Stimulated activated CD4-positive, alpha-beta T cell treated with anti-CD3 and anti-CD28 coated beads, TNF-alpha, amount 100 ng/mL, for 1 hour (primary cell): ENCODE measurements at places on chromosomes 6 and 20.

GRCh38 chr6:148140772-148141557 is 201.7 kb upstream of the SASH1 start:
- DNase-seq: no peak

- no peak for DNase-seq
Observed at GRCh38 chr6:710601-711571, 17.9 kb upstream of the EXOC2 start.

- DNase-seq: no peak
Observed at GRCh38 chr6:30799210-30799609, 54.9 kb upstream of the IER3 start.

DNA sequence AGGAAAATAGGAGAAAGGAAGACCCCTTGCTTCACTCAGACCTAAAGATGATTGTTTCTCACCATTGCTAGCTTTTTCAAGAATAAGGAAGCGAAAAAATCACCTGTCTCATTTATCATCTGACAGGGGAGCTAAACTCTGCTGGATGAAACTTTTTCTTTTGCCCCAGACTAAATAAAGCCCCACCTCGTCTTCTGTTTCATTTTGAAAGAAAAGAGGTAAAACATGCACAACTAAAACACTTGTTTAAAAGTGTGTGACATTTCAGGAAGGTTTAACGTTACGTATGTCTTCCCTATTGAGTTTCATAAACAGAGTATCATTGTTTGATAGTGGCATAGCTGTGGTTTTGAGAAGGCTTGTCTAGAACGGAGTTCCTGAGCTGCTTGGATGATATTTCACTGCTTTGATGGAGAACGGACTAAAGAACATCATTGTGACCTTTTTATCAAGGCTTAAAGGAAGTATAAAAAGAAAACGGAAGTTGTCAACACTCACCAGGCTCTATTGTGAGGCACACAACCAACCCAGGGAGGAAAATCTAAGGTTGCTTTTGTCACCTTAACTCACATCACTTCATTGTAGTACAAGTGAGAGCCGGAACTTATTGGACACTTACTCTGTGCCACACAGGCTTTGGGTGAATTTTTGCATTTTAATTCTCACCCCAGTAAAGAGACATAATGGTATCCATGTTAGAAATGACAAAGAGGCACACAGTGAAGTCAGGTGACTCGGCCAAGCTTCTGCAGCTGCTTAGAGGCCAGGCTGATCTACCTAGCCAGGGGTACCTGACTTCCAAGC is 29.5 kb downstream of the TSHZ2 start:
- no peak for DNase-seq

- no peak for DNase-seq
Observed at GRCh38 chr6:44569931-44570385, 182.5 kb downstream of the CDC5L start.

- no peak for DNase-seq
Observed at GRCh38 chr20:59657459-59658046, 53.2 kb downstream of the PHACTR3 start.

- DNase-seq: no peak
Observed at GRCh38 chr6:134902936-134903335, 47.0 kb downstream of the ALDH8A1 start.

DNA sequence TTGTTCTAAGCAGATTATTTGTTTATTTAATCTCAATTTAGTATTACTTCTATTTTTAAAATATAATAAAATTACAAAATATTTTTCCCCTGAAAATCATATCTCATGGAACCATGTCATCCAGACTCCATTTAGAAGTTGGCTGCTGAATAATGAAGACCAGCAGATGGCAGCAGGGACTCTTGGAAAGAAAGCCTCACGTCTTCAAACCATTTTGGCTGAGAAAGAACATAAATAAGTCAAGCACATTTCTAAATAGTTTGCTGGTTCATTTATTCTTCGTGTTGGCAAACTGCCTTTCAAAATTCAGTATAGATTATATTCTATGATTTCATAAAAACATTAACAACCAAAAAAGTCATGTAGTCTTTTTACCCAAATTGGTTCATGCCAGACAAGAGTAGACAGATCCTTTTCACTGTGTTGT is 71.7 kb downstream of the RCAN2 start:
- no peak for DNase-seq

DNA sequence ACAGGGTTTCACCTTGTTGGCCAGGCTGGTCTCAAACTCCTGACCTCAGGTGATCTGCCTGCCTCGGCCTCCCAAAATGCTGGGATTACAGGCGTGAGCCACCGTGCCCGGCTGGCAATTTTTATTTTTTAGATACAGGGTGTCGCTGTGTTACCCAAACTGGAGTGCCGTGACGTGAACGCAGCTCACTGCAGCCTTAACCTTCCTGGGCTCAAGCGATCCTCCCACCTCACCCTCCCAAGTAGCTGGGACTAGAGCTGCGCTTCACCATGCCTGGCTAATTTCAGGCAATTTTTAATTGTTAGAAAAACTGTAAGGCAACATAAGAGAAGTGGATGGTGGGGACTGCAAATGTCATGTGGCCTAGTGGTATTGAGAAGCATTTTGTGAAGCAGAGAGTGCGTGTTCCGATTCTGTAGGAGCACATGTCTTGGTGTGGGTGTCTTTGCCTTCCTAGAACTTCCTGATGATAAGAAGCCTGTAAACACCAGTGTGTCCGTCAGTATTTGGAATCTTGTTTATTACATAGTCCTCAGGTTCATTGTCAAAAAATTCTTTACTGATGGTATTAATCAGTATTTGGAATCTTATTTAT is 18.0 kb downstream of the JARID2 start:
- DNase-seq: no peak

DNA sequence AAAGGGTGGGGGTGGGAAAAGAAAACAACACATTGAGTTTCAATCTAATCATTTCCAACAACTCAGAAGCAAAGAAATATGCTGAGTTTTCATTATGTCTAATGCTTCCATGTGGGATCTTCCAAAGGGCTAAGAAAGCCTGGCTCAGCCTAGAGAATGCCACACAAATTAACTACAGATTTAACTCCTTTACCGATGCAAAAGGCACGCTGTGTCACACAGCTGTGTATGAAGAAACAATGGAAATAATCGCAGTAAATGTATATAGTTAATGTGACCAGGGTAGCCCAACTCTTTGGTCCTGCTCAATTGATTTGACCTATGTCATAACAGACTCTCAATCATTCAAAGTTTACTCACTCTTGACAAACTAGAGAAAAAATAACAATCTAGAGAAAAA is 17.8 kb downstream of the B4GALT5 start:
- DNase-seq: no peak

DNA sequence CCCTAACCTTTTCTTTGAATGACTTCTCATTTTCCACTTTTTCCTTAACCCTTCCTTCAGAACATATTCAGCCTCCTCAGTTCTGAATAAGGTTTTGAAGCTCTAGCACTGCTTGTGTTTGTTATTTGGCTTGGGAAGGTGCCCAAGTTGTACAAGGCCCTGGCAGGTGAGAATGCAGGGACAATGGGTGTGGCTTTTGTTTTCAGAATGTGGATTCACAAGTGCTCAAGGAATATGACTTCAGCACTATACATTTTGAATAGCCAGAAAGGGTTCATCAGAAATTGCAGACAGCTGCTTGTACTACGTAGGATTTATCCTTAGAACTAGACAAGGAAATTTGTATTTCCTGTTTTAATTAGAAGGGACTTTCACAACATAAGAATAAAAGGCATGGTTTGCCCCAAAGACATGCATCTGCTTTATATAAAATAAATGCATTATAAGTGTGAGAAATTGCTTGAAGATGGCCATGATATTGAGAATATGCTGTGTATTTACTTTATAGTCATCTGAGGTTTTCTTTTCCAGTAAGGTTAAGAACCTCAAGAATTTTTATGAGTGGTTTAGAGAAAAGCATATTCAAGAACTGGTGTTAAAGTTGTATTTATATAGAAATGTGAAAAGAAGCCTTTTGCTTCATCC is 29.3 kb upstream of the PRDM1 start:
- no peak for DNase-seq

GRCh38 chr20:47066484-47067270 is 172.0 kb downstream of the EYA2 start:
- no peak for DNase-seq

- DNase-seq: no peak
Observed at GRCh38 chr20:10978019-10978702, 304.4 kb upstream of the JAG1 start.

DNA sequence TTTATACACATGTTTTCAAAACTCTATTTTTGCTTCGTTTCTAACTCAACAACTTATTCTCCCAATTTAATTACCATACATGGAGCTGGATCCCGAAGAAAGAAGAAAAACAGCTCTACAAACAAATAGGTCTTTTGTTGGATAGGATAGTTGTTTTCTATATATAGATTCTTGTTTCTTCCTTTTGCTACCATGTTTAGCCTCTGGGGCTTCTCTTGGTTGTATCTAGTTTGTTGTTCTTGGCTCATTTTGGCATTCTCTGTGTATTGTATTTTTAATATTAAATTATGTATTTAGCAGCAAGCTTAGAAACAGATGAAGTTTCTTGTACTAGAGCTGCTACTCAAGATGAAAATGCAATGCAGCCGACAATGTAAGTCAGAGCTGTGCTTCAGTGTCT is 60.9 kb downstream of the PLCB4 start:
- no peak for DNase-seq

GRCh38 chr20:24981282-24981681 is 11.3 kb downstream of the APMAP start:
- DNase-seq: no peak

DNA sequence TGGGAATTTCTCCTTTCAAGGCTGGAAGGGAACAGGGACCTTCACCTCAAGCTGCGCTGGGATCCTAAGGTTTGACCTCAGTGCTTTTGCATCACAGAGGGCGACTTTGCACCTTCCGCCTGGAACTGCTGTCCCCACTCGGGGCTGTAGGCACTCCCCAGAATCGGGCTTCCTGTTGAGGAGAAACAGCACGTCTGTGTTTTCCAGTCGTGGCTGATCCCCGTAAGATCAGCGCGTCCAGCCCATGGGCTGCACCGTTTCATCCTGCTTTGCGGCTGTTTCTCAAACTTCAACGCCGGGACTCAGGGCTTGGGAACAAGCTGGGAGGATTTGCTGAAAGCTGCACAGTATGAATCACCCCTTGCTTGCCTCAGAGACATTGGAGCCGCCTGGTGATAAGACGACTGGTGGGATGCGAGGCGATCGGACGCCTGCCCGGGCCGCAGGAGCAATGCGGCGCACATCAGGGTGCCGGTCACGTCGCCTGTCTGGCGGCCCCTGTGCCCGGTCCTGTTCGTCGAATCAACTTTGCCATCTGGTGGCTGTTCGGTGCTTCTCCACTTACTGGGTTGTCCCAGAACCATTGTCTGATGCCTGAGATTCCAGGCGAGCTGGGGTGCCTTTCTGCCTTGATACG is 53.6 kb upstream of the FRMD1 start:
- DNase-seq: no peak

DNA sequence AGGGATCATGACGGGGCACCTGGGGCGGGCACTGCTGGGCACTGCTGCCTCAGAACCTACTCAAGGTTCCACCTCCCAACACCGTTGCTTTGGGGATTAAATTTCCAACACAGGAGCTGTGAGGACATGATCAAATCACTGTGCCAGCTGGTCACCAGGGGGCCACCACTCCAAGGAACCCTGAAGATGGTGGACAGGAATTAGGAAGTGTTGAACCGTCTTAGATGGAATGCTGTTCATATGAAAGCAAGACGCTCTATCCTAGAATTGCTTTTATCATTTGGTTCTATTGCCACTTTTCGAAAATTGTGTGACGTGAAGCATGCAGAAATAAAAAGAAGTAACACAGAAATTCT is 140.3 kb downstream of the DLL1 start:
- no peak for DNase-seq

DNA sequence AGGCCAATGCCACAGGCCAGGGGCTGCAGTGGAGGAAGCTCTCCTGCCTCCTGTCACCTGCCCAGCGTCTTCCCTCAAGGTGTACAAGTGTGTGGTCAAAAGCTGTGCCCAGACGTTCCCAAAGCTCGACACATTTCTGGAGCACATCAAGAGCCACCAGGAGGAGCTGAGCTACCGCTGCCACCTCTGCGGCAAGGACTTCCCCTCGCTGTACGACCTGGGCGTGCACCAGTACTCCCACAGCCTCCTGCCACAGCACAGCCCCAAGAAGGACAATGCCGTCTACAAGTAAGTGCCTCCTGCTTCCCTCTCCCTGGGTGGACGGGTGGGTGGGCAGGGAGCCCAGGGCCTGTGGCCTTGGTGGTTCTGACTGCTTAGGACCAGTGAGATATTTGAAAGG is 38.2 kb downstream of the ZNF341 start:
- no peak for DNase-seq

DNA sequence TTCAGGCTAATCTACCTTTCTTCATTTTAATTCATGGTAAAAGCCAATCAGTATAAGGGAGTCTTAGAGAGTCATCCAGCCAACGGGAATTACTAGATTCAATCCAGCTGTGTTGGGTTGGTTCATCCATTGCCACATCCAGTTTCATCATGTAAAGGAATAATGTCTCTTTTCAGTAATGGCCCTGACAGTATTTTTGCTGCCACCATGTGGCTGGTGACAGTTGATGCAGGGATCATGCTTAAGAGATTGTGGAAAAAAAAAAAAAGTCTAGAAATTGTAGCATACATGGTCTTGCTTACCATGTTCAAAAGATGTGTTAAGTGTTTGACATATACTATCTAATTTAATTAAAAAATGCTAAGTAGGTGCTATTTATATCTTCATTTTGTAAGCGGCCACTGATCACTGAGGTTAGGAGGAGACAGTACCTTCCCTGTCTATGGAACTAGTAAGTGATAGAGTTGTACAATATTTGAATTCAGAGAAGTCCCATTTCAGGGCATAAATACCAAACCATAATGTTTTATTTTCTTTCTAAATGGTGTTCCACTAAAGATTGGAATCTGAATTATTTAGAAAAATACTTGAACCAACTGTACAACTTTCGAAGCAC is 135.9 kb downstream of the KHDRBS2 start:
- no peak for DNase-seq

DNA sequence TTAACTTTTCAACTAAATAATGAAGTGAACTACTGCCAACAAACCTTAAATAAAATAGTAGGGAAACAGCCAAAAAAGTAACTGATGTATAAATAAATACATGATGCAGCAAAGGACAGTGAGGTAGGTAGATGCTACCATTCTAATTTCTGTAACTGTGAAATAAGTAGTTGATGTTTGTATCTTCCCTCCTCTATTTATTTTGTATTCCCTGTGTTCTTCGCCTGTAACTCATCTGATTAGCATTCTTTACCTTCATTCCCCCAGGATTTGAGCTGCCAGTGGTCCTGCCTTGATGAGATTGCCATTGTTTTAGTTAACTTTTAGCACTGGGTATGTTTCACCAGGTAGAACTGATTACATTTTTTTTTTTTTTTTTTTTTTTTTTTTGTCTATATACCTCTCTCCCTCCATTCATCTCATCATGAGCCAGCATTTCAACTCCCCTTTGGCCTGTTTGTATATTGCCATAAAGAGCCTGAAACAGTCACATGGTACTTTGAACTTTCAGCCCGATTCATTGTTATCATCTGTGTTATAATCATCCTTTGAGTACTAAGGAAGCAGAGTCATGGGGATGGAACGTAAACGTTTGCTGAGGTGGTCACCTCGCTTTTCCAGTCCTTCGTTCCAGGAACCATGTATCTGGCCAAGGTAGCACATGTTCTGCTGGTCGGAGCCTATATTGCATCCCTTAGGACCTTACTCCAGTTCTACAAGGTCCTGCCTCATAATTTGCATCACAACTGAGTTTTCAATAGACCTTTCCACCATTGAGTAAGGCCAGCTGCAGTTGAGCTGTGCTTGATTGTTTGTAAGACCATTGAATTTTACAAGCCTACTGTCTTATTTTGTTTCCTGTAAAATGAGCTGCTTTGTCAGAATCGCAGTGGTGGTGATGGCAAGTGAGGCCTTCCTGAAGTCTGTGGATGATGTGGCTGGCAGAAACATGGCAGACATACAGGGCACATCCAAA is 107.6 kb downstream of the JAG1 start:
- no peak for DNase-seq
